ENCODE measurements at places on chromosomes 7 and 10. TPM values are rescaled to one million over a fixed set of nuclear protein-coding genes. Genes with fewer than 3 reads are reported as not detected.

Gene GRID2IP
- 0.14 TPM for total RNA-seq

Gene GRK5
- total RNA-seq, result 4.9 TPM

Gene PRKAG2
- total RNA-seq, result 21.4 TPM

Gene CFAP46
- total RNA-seq, result 0.28 TPM

Gene CYP26C1
- under 0.01 TPM for total RNA-seq

Gene XRCC2
- 0.28 TPM for total RNA-seq

Gene MSMB
- total RNA-seq, result 0.34 TPM

Gene ADCY1
- 0.68 TPM for total RNA-seq

Gene CLRN3
- not detected for total RNA-seq

Gene CXCL12
- not detected for total RNA-seq

Gene VPS41
- total RNA-seq, result 34.9 TPM

Gene LRIT1
- total RNA-seq, result not detected
